ENCODE measurements at places on chromosomes 6 and 20. TPM values are rescaled to one million over a fixed set of nuclear protein-coding genes. Genes with fewer than 3 reads are reported as not detected.

VARS1 gene
- 73.4 TPM for total RNA-seq

GRCh38 chr20:31496761-31497295 lies 17.4 kb upstream of the HM13 start:
- DNase-seq: peak; percentile 86

DNA sequence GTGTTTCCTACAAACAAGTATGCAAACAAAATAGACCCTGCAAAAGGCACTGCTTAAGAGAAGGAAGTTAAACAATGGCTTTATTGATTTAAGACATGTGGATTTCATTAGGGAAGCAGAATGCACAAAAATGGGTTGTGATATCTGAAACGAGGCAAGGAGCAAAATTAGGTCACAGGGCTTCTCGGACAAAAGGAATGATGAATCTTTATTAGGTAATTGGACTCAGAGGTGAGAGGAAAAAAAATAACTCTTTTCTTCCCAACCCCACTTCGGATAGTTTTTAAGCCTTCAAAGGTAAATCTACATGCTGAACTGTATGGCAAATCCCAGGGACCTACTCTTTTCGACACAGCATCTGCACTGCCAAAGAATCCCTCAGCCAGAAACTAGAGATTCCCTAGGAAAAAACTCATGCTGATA lies 183.0 kb upstream of the TAB2 start:
- DNase-seq: no peak

CLVS2 gene
- not detected for total RNA-seq

DNA sequence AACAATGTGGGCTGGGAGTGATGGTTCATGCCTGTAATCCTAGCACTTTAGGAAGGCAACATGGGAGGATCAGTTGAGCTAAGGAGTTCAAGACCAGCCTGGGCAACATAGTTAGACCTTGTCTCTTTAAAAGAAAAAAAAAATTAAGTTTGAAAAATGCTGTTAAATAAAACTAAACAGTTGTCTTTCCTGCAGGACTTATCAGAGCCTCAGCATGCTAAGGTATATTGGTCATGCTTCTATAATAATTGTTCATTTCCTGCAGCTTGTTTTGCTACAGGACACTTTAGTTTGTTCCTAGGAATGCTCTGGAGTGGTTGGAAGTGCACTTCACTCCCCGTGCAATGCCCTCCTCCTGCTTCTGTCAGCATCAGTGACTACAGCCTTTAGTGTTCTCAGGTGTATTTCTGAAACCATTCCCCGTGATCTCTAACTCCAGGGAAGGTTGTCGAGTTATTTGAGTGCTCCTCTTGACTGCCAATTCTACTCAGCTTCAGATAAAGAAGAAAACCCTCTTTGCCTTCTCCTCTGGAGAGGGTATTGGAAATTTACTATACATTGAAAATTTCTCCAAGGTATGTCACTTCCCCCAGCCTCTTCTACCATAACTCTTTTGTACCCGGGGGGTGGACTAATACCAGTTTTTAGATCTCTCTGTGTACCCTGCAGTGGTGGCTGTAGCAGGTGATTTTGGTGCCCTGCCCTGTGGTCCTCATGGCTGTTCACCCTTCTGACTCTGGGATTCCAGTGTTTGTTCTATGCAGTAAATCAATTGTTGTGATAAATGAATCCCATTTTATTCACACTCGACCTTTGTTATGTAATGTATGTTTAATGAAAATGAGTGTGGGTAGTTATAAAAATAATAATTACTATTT lies 33.8 kb downstream of the NHLRC1 start:
- no peak for DNase-seq

DNA sequence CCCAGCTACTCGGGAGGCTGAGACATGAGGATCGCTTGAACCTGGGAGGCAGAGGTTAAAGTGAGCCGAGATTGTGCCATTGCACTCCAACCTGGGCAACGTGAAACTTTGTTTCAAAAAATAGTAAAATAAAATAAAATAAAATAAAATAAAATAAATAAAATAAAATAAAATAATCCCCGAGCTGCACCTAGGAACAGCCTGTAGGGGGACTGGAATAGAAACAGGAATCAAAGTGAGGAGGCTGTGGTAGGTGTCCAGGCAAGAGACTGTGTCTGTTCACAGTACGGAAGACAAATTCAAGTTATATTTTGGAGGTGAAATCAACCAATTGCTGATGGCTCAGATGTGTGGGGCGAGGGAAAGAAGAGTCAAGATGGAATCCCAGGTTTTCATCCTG lies 86.2 kb downstream of the KCNB1 start:
- no peak for DNase-seq

DNA sequence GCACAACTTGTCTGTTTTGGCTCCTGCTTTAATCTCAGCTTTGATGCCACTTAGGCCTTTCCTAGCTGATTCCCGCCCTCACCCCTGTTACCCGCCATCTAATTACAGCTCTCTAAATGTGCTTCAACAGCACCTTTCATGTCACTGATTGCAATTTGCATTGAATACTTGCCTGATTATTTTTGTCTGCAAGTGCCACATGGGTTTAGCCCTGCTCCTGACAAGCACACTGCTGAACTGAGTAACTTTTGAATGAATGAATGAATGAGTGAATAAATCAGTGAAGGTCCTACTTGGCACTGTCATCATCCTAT lies 591 bp upstream of the DCBLD1 start:
- no peak for DNase-seq

DNA sequence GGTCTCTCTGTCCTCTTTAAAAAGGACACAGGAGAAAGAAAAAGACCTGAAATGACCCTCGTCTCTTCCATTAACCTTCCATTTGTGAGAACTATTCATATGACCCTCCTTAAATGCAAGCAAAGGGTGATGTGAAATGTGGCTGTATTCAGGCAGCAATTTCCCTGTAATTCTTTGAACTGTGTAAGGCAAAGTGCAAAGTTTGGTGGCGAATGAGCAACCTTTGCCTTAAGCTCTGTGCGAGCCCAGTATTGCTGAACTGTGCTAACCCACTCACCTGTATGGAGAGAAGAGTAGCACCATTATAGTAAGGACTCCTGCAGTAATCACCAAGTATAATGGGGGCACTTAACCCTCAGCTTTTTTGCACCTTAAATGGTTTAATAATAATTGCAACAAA lies 223.4 kb downstream of the PLCB1 start:
- DNase-seq: no peak

DNA sequence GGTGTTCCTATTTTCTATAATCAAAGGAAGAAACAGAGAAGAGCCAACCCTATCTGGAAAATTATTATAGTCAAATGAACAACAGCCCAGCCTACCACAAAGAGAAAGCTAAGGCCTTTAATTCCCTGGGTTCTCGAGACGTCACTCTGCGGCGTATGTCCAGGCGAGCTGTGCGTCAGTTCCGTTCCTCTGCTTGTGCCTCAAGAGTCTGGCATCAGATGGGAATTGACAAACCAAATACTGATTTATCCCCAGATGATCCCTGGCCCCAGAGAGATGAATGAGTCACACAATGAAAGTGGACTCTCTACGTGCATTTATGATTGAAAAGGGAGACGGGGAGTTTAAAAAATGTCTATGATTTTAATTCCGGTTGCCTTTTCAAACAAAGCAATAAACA lies 151.6 kb upstream of the PDE10A start:
- peak; percentile 27 for DNase-seq

- no peak for DNase-seq
Measured at GRCh38 chr6:30542915-30543314, 13.4 kb downstream of the GNL1 start.

GRCh38 chr20:44104798-44105517 lies 82.0 kb downstream of the JPH2 start:
- DNase-seq: no peak

OR12D3 gene
- total RNA-seq: not detected

GRCh38 chr6:1435806-1436205 lies 46.4 kb downstream of the FOXF2 start:
- peak; percentile 13 for DNase-seq

DNA sequence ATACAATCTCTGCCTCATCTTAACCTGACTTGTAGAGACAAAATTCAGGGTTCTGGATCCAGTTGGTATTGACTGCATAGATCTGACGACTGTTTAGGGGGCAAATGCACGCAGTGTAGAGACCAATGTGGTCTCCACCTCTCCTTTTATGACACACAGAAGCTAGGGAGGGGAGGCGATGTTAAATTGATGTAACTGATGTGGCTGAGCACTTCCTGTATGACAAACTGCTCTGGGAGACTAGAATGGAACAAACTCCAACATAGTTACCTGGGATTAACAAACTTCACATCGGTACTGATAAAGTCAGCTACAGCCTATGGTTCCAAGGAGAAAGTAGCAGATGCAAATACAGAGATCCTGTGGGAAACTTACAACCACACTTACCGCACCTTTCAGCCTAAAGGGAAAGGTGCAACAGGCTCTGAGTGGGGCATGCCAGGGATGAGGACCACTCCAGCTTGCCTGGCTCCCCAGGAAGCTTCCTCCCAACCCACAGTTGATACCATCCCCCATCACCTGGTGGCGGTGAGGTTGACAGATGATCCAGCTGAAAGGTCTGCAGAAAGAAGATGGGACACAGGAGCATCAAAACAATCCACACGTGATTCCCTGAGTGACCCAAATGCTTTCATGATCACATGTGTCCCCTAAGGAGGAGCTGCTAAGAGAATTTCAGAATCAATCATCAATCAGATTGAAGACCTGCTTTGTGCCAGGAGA lies 60.6 kb upstream of the MRPS10 start:
- no peak for DNase-seq

GRCh38 chr6:83574783-83575182 lies 62.4 kb downstream of the PRSS35 start:
- DNase-seq: no peak

GRCh38 chr6:169316651-169317050 lies 63.0 kb upstream of the THBS2 start:
- DNase-seq: no peak

DNA sequence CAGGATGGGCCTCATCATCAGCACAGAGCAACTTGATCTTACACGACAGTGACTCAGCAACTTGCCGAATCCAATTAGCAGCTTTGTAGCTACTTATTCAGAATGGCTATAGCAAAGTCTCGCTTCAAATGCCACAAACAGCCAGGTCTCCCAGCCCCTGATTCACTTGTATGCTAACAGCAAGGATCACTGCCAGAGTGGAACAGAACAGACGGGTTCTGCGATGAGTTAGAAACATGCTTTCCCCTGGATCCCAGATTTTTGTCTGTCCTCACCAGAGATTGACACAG lies 254.4 kb downstream of the NRN1 start:
- DNase-seq: no peak

DNA sequence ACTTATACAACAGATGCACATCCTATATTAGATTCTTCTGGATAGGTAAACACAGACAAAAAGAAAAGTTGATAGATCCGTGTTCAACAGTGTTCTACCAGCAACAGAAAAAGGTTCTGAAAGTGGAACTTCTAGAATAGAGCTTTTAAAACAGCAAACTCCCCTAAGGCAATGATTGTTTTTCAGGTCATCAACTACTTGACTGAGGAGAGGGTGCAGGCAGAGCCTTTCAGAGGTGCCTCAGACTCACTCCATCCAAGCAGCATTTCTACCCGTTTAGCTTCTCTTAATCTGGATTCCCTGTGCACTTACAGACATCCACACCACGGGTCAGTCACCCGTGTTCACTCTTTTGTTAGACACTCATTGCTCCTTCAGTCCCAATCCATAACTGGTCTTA lies 28.9 kb downstream of the FYN start:
- DNase-seq: no peak

GRCh38 chr6:85453052-85453451 lies 3.2 kb downstream of the NT5E start:
- no peak for DNase-seq

DEFB119 gene
- not detected for total RNA-seq

GRCh38 chr6:156437121-156437879 lies 339.9 kb upstream of the ARID1B start:
- no peak for DNase-seq

PSMA7 gene
- 217 TPM for total RNA-seq

DNA sequence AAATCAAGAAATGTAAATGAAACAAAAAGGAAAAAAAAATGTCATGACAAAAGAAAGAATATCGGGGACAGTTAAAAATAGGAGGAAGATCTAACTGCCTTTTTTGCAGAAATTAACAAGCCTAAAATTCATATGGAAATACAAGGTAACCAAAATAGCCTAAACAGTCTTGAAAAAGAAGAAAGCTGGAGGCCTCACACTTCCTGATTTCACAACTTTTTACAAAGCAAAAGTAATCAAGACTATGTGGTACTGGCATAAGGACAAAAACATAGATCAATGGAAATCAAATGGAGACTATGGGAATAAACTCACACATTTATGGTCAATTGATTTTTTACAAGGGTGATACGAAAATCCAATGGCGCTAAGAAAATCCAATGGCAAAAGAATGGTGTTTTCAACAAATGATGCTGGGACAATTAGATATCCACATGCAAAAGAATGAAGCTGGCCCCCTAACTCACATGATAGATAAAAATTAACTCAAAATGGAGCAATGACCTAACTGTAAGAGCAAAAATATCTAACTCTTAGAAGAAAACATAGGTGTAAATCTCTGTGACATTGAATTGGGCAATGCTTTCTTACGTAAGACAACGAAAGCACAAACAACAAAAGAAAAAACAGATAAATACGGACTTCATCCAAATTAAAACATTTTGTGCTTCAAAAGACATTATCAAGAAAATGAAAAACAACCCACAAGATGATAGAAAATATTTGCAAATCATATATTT lies 24.5 kb downstream of the MAP3K5 start:
- DNase-seq: no peak

THBS2 gene
- total RNA-seq: 687 TPM

DNA sequence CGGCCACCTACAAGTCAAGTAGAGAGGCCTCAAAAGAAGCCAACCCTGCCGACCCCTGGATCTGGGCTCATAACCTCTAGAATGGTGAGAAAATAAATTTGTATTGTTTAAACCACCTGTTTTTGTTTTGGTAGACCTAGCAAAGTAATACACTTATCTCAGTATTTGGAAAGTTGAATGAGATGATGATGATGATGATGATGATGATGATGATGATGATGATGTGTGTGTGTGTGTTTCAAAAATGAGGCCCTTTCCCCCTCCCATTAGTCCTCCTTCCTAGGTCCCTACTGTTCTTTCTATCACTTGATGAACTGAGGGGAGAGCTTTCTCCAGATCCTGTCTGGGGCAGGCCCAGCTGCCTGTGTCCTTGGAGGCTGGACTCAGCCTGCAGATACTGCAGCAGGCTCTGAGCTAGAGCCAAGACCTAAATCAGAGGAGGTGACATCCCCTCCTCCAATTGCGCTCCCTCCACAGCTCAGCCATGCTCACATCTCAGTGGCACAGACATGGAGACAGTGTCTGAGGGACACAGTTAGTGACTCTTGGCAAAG lies 120.1 kb downstream of the LRFN2 start:
- no peak for DNase-seq

PAX1 gene
- not detected for total RNA-seq

MTFR2 gene
- 0.76 TPM for total RNA-seq

GRCh38 chr20:49270177-49270576 lies 7.7 kb downstream of the ZNFX1 start:
- no peak for DNase-seq

EBF4 gene
- 12.8 TPM for total RNA-seq

DYNLT2 gene
- 3.0 TPM for total RNA-seq
